Stimulated activated CD4-positive, alpha-beta T cell treated with anti-CD3 and anti-CD28 coated beads, Interleukin-1b, Interleukin-23, amount 100 ng/mL, for 24 hours (primary cell): ENCODE measurements at places on chromosomes 6 and 20.

DNA sequence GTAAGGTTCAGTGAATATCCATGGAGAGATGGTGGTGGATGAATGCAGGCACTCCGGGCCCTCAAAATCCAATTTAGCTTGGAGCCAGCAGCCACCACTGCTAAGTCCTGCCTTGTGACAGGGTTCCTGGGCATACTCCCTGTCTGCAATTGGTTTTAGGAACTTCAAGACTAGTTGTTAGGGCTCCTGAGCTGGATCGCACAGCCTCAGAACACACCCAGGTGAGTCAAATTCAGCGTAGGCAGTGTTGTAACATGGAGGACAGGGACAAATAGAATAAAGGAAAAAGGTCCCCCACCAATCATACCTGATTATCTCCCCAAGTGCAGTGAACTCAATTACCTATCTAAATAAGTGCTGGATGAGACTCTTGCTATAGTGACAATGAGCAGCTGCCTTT lies 74.6 kb downstream of the PERP start:
- no peak for DNase-seq

DNA sequence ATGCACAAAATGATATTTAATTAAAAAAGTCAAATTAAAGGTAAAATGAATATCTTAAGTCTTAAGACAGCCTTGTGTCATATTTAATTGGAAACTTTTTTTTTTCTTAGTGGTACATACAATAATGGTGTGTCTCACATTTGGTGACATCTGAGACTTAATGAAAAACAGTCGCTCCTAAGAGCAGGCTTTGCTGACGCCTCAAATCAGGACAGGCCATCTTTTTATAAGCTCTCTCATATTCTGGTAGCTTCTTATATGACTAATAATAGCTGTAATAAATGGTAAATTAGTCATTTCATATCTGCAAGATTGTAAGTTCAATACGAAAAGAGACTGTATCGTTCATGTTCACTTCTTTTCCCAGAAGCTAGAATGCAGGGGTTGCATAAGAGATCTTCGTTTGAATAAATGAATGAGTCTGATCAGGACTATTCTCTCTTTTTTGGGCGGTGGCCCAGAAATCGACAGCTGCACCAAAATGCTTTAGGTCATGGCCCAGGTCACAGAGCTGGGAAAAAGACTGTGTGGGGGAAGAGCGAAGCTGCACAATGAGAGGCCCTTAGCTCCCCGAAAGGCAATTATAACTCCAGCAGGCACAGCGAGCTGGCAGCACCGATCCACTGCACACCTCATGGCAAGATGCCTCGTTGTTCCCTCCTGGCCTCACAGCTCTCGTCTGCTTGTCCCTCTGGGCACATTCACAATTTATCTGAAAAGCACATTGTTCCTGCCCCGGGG lies 69.4 kb downstream of the NRN1 start:
- no peak for DNase-seq

DNA sequence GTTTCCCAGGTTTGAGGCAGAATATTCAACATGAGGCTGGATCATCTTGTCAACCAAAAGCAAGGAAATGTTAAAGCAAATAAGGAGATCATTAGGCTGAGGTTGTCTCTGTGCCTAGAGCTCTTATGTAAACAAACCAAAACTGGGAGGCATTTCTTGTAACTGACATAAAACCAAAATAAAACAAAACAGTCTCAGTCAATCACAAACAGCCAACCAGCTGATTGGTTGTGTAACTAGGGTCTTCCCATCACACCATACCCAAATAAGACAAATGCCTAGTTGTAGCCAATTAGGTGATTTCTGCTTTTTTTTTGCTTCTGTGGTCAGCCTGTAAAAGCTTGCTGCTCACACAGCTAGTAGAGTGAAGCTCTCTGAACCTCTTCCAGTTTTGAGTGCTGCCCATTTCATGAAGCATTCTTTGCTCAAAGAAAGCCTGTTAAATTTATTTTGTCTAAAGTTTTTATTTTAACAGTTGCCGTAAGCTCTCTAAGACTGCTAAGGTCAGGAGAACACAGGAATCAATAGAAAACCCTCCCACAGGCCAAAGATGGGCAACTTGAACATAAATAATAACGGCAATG lies 8.9 kb upstream of the FITM2 start:
- DNase-seq, result no peak

GRCh38 chr20:60035486-60035885 lies 77.3 kb downstream of the CDH26 start:
- no peak for DNase-seq

GRCh38 chr6:79005497-79005896 lies 72.6 kb downstream of the PHIP start:
- DNase-seq, result no peak

DNA sequence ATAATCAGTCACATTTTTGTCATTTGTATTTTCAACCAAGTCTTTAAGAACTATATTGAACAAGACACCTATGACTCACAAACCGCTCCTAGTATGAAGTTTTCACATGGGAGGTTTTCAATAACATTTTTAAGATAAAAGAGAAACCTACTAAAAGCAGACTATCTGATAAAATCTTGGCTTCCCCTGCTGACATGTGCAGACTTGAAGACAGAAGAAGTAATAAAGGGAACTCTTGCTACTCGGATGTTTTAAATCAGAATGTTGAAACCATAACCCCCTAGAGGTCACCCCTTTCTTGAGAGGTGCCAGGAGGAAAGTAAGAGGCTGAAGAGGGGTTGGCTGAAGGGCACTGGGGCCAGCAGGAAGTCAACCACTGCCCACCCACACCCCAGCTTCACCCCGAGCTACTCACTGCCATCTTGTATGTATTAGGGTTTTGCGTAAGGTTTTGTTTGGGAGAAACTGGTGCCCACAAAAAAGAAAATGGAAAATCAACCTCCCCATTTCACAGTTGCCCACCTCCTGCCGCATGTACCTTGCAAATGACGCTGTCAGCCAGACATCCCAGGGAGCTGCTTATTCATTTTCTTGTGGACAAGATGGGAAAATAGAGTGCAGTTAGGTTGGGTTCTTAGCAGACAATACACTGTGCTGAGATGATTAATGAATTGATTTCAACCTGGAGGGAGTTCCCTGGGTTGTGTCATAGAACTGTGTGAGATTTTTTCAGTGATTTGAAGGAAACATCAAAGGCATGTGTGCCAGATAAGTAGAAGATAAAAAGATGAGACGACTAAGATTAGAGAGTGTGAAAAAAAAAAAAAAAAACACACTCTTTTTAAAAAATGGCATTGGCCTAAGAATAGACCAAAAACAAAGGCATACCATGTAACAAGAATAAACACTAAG lies 83.2 kb upstream of the TAB2 start:
- no peak for DNase-seq

DNA sequence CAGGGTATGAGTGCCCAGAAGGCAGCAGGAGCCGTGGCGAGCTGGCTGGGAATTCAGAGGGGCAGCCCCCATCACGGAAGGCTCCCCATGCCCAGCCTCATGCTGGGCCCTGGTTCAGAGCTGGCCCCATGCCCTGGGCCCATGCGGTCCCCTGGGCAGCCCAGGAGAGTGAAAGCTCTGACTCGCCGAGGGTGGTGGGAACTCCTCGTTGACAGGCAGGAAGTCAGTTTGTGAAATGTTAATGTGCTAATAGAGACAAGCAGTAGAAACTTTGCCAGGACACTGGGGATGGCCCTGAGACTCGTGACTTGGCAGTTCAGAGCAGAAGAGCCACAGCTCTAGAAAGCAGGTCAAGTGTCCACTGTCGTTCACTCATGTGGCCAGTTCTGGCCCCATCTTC lies 353.0 kb downstream of the TAF4 start:
- DNase-seq, result no peak

DNA sequence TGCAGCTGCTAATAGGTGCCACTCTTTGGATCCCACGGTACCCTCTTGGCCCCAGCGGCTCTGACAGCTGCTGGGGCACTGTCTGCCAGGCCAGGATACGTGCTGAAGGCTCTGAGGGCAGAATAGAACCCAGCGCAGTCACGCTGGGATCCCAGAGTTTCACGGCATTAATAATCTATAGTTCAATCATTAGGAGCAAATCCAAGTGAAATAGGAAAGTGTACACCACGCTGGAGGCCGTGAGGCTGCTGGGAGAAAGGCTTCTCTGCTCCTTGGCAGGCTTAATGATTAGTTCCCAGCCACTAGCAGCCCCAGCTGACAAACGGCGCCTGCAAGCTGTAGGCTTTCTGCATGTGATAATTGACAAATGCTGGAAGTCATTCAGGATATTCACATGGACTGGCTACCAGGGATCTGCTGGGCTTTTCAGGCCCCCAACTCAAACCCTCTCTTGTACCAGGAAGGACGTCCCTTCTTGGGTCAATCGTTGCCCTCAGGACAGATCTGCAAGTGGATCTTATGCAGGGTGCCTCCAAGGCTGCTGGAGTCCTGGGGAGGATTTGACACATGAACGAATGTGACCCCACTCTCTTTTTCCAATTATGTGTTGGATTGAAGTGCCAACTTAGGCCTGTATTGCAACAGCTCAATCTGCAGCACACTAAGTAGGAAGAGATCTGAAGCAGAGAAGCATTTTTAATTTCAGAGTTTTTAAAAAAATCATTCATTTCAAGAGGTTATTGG lies 50.1 kb upstream of the INSM1 start:
- DNase-seq, result no peak

DNA sequence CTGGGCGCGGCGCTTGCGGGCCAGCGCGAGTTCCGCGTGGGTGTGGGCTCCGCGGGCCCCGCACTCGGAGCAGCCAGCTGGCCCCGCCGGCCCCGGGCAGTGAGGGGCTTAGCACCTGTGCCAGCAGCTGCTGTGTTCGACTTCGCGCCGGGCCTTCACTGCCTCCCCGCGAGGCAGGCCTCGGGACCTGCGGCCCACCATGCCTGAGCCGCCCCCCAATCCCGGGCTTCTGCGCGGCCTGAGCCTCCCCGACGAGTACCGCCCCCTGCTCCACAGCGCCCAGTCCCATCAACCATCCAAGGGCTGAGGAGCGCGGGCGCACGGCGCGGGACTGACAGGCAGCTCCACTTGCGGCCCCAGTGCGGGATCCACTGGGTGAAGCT lies 36.2 kb downstream of the RIOK1 start:
- DNase-seq, result no peak

- no peak for DNase-seq
These were observed 35.0 kb upstream of the KIF16B start for GRCh38 chr20:16608277-16608650.

DNA sequence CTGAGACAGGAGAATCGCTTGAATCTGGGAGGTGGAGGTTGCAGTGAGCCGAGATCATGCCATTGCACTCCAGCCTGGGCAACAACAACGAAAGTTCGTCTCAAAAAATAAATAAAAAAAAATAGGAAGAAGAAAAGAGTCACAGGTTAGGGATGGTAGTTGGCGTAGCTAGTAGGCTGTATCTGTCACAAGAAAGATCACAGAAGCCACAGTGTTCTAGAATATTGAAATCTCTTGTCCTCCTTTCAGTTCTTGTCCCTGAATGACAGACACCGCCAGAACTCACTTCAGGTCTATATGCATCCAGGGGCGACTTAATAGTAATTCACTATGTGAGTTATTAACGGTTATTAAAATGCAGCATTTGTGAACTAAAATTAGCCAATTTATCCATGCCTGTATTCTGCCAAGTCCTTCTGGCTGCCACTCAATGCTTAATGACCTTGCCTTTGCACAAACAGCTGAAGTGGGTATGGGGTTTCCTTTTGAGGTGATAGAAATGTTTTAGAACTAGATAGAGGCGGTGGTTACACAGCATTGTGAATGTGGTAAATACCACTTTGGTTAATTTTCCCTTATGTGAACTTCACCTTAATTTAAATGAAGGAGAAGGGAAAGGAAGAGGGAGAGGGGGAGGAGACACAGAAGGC lies 41.3 kb upstream of the ZMYND8 start:
- DNase-seq, result no peak

DNA sequence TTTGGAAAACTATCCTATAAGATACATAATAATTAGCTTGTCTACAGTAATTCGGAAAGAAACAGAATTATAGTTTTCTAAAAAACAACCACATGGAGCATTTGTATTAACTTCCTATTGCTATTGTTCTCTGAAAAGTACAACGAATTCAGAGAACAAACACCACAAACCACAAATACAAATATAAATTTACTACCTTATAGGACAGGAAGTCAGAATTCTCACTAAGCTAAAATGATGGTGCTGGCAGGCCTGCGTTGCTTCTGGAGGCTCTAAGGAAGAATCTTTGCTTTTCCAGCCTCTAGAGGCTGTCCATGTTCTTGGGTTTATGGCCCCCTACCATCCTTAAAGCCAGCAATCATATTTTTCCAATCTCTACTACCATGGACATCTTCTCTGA lies 173.6 kb upstream of the TCF21 start:
- DNase-seq, result no peak

GRCh38 chr6:49909563-49909962 lies 43.2 kb upstream of the CRISP1 start:
- DNase-seq, result no peak

DNA sequence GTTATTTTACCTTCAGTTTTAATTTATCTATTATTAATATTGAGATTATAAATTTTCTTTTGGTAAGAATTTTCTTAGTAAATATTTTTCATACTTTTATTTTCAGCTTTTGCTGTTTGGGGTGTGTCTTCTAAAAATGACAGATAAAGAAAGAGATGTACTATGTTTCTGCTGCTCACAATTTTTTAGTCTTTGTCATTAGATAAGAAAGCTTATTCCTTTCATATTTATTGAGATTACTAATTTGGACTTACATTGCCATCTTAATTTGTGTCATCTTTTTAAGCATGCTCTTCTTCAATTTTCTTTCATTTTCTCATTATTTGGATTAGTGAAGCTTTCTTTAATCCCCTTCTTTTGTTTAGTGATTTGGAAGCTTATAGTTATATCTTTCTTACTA lies 13.6 kb upstream of the PHACTR2 start:
- no peak for DNase-seq

DNA sequence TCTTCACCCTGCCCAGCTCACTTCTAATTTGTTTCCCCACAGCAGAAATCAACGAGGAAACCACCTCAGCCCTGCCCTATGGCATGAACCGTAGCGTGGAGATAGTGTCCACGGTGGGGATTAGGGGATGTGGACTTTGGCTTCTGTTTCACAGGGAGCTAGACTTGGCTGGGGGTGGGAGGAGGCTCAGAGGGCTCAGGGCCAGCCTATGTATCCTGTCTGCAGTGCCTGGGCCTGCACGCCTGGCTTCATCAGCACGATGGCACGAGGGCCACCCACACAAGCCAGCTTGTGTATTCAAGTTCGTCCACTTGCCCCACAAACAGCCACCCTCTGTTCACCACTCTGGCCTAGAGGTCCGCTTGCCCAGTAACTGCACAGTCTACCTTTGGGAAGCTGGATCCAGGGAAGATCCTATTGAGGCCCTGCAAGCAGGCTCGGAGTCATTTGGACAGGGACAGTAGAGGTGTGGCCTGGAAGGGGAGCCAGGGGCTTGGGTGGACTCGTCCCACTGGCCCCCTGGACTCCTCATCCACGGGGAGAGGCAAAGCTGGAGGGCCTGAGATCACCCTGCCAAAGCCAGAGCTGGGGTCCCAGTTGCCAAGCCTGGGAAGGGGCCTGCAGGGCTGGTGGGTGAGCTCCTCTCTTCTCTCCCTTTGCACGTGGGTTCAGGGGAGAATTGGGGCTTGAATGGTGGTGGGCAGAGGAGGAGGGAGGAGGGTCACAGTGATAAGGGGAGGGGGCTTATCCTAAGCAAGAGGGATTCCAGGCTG lies 38.0 kb upstream of the FAM83D start:
- DNase-seq, result no peak

- no peak for DNase-seq
These were observed 28.7 kb upstream of the RPS6KA2 start for GRCh38 chr6:166655713-166656229.
